ENCODE measurements at places on chromosomes 2 and 18.

DNA sequence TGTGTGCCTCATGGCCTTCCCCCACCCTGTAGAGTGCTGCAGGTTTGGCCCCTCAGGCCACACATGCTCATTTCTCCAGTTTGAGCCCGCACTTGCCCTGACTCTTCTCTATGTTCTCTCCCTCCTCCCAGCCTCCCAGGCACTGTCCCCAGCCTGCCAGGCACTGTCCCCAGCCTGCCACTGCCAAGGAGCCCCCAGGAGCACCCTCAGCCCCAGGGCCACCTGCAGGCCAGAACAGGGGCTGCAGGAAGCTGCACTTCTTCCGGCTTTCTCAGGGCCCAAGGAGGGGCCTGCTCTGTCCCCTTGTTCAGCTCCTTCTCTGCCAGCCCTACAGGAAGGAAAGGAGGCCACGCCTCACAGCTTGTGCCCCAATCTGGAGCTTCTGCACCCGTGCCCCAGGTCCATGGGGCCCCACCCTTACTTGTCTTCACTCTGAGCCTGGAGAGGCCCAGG lies 31.6 kb downstream of the CYP26B1 start:
- no peak for DNase-seq

DNA sequence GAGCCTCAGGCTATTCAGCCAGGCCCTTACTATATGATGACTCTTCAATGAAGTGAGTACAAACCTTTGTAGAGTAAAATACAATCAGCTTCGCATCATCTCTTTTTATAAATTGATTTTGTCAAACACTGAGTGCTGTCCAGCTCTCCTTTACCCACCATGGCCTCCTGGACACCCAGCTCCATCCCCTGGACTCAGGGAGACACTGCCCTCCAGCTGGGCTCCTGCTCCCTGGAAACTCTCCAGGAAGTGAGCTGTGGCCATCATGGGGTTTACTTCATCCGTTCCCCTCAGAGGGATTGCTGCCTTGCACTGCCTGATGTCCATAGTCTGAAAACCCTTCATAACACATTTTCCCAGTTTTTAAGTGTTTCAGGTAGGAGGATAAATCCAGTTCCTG lies 82.5 kb upstream of the XIRP2 start:
- no peak for DNase-seq

DNA sequence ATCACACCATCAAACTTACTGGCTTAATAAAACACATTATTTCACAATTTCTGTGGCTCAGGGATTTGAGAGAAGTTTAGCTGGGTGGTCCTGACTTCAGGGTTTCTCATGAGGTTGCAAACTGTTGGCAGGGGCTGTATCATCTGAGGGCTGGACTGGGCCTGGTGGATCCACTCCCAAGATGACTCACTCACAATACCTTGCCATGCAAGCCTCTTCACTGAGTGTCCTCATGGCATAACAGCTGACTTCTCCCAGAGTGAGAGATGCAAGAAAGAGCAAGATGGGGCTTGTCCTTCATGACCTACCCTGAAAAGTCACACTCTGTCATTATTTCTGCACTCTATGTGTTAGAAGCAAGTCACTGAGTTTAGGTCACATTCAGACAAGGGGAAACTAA lies 73.8 kb downstream of the AQP4 start:
- DNase-seq: no peak

- DNase-seq: no peak
Observed at GRCh38 chr2:241149675-241149924, 328 bp upstream of the PASK start.

DNA sequence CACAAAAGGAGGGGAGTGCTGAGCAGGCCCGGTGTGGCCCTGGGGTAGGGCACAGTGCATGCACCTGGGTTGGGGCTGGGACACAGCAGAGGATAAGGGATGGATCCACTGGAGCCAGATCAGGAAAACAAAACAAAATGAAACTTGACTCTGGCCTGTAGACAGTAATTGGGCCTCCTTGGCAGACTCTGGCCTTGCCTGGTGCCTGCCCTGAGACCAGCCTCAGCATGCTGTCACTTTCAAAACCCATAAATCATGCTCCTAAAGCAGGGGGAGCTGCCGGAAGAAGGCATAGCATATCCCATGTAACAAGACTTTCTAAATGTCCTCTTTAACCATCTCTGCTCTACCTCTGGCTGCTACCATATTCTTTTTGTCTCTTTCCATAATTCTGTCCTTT lies 61.1 kb upstream of the IGFBP5 start:
- no peak for DNase-seq

- no peak for DNase-seq
Observed at GRCh38 chr2:96537734-96538486, 1.4 kb downstream of the ARID5A start.

All from NCI-H1092 (cell line).